ENCODE measurements at places on chromosomes 1 and 21. TPM values are rescaled to one million over a fixed set of nuclear protein-coding genes. Genes with fewer than 3 reads are reported as not detected.

Gene SLC44A5
- 0.10 TPM for total RNA-seq

Gene RHBDL2
- total RNA-seq: 2.2 TPM

Gene USH2A
- not detected for total RNA-seq

Gene GSTM2
- 4.5 TPM for total RNA-seq

Gene ADGRB2
- total RNA-seq: 5.8 TPM

Gene PLXNA2
- total RNA-seq: 0.87 TPM

Gene MAP3K7CL
- total RNA-seq: 2.0 TPM

Gene ZSCAN20
- 1.5 TPM for total RNA-seq

Gene CSF3R
- total RNA-seq: not detected

Gene LEFTY2
- total RNA-seq: not detected

Gene APCS
- total RNA-seq: not detected

Gene MEAF6
- 33.7 TPM for total RNA-seq

Gene DSCAM
- total RNA-seq: not detected

Gene ASCL5
- total RNA-seq: 0.08 TPM

Gene ACTN2
- total RNA-seq: not detected

Gene SFPQ
- 210 TPM for total RNA-seq

Gene RHEX
- total RNA-seq: not detected

Gene PERM1
- 0.08 TPM for total RNA-seq

Gene SFN
- 397 TPM for total RNA-seq

Gene F5
- total RNA-seq: 0.08 TPM

Gene HTR6
- 0.14 TPM for total RNA-seq

Gene CFAP141
- not detected for total RNA-seq

Gene PLA2G2F
- total RNA-seq: not detected

Gene TCP10L
- total RNA-seq: 0.45 TPM

Gene TTC4
- 30.6 TPM for total RNA-seq
